Spinal cord (tissue), 10 donors: ENCODE measurements at places on chromosomes 6 and 20. TPM values are rescaled to one million over a fixed set of nuclear protein-coding genes. Genes with fewer than 3 reads are reported as not detected.

OPRM1 gene
- total RNA-seq, result 2.8 TPM

OCSTAMP gene
- not detected for total RNA-seq

TDRD6 gene
- 0.44 TPM for total RNA-seq

TAGAP gene
- 3.3 TPM for total RNA-seq

FIG4 gene
- total RNA-seq, result 25.0 TPM

PTK6 gene
- total RNA-seq, result not detected

BPIFB6 gene
- total RNA-seq, result not detected

SIRPD gene
- not detected for total RNA-seq

ZNF165 gene
- 1.7 TPM for total RNA-seq

HLA-DQA2 gene
- total RNA-seq, result 0.17 TPM

MUC22 gene
- not detected for total RNA-seq

SIRPB1 gene
- 0.69 TPM for total RNA-seq

SLC35A1 gene
- total RNA-seq, result 34.7 TPM

HTR1E gene
- 1.7 TPM for total RNA-seq

FNDC11 gene
- total RNA-seq, result 1.0 TPM

CDSN gene
- total RNA-seq, result not detected

EPHA7 gene
- 90.2 TPM for total RNA-seq

SLC22A7 gene
- total RNA-seq, result 0.28 TPM

SNAP25 gene
- 370 TPM for total RNA-seq

ADGRB3 gene
- 99.7 TPM for total RNA-seq

ADGRF1 gene
- 0.06 TPM for total RNA-seq

POM121L2 gene
- not detected for total RNA-seq

GOPC gene
- total RNA-seq, result 32.1 TPM

SLC17A3 gene
- not detected for total RNA-seq

RCAN2 gene
- 16.4 TPM for total RNA-seq
